Stimulated activated CD4-positive, alpha-beta T cell treated with anti-CD3 and anti-CD28 coated beads, Interleukin-4, amount 100 ng/mL, for 48 hours (primary cell): ENCODE measurements at places on chromosomes 7 and 10.
A peak's percentile ranks its signal among the peaks of the same experiment; 100 is the strongest.

DNA sequence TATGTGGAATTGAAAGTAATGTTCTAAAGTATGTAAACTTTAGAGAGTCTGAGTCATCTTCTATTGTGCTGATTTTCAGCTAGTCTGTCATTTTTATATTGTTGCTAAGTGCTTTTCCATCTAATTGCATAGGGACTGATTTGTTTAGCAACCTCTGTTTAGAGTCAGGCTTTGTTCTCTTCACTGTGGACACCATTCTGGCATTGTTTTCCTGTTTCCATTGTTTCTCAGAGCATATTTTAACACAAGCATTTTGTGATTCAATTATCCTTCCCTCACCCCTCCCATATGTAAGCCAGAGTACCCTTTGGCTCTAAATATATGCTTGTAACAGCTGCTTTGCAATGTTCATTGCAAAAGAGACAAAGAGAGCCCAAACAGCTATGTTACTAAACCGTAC is 748.4 kb upstream of the PHF14 start:
- DNase-seq: no peak

GRCh38 chr10:28778524-28778923 is 101.2 kb downstream of the BAMBI start:
- DNase-seq: no peak

- DNase-seq: no peak
These were observed 742.8 kb downstream of the GRID1 start for GRCh38 chr10:85623758-85624157.

GRCh38 chr10:110695539-110695886 is 51.4 kb downstream of the RBM20 start:
- no peak for DNase-seq

- DNase-seq: no peak
These were observed 202.1 kb upstream of the SLC26A5 start for GRCh38 chr7:103648135-103648534.

- DNase-seq: no peak
These were observed 6.9 kb upstream of the CALML5 start for GRCh38 chr10:5506246-5506645.

DNA sequence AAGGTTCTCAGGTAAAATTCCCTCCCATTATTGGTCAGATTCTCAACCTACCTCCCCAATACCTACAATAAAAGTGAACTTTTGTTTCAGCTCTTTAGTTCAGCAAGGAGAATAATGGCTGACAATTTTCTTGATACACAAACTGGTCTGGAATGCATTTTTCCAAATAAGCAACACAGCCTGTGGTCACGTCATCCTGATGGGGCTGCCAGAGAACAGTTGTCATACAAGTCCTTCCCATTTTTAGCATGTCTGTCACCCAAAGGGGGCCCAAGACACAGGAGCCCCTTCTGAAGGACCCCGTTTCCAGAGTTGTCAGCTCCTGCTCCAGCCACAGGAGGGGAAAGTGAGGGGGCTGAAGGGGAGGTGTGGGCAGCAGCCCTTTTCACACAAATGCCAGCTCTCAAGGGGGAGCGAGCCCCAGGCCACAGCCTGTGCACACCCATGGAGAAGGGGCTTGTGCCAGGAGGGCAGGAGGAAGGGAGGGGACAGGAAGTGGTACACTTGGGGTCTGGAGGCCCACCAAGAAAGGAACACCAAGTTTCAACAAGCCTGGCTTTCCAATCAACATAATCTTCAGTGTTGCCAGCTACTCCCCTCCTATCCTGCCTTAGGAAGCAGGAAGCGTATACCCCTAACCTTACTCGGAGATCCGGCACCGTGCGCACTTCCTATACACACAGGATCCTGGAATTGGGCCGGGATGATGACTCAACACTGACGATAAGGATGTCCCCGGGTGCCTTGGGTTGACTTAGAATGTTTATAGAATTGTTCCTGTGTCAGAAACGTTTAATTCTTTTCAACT is 43.4 kb upstream of the PDLIM1 start:
- DNase-seq: no peak

- DNase-seq: no peak
These were observed 29.0 kb upstream of the ZNF273 start for GRCh38 chr7:64874114-64874513.

DNA sequence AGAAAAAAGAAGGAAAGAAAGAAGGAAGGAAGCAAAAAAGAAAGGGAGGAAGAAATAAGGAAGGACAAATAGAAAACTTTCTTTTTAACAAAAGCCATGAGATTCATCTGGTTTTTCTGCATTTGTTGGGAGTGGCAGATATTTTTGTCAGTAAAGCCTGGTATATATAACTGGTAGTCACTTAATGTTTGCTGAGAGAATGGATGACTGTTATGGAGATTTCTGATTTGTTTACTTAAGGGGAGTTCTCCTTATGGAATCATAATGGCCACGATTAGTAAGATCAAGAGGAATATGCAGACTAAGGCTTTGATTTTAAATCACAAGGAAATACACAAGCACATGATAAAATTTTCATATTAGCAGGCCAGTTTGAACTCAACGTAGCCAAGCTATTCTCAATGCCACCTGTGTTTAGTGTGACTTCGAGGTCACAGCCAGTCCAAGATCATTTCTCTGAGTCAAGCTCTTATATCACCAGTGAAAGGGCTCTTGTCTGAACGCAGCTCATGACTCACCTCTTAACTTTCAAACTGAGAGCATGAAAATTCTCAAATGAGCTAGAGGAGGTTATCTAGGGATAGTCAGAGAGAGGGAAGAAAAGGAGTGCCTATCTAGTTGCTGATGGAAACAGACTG is 445.1 kb upstream of the ZMIZ1 start:
- DNase-seq: no peak

DNA sequence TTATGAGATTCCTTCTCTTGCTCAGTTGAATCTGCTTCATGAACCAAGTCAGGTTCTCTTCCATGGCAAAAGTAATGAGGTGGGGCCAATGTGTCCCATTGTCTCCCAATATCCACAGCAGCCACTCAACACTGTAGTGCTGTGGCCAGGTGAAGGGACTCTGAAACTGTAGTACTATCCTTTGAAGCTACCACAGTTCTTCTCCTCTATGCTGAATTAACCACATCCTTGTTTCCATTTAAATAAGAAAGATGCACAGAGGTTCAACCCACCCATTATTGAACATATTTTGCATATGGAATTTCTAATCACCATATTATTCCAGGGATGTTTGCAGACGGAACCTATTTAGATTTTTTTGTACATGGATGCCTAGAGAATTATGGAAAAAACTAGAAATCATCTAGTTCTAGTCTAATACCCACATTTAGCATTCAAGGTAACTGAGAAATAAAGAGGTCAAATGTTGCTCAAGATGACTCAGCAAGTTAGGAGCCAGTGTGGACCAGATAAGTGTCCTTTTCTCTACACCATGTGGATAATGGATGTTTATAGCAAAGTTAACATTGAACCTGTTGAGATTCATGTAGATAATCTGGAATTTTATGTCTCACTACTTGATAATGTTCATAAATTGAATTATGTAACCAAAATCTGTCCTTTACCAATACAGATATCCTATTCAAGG is 64.5 kb downstream of the LRRTM3 start:
- no peak for DNase-seq

- DNase-seq: peak; percentile 42
These were observed 20.4 kb downstream of the GRID2IP start for GRCh38 chr7:6530626-6531491.

DNA sequence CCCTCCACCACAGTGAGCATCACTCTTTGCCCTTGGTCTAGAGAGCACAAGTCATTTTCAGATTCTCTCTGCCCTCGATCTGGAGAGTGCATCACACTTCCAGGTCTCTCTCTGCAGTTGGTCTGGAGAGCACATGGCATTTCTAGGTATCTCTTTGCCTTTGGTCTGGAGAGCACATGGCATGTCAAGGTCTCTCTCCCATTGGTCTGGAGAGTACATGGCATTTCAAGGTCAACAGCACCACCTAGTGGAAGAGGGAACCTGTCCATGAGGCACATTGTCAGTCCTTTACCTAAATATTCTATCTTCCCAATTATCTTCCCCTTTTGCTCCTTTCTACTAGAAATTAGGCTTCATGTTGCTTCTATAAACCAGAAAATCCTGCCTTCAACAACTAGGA is 1139.4 kb downstream of the XPNPEP1 start:
- DNase-seq: peak; percentile 10

GRCh38 chr7:7438851-7439250 is 96.8 kb downstream of the COL28A1 start:
- no peak for DNase-seq

DNA sequence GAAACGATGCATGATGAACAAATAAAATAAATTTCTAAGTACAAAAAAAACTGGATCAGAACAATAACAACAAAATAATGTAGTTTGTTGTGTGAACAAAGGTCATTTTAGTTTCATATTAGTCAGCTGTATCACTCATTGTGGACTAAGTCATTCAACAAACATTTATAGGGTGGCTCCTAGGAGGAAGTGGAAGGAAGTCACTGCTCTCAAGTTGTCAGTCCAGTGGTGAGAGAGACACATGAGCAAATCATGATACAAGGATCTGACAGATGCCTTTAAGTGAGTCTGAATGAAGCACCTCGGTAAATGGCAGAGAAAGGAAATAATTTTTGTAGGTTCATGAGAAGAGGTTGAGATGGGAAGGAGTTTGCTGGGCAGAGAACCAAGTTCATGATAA is 56.8 kb downstream of the EPDR1 start:
- no peak for DNase-seq

DNA sequence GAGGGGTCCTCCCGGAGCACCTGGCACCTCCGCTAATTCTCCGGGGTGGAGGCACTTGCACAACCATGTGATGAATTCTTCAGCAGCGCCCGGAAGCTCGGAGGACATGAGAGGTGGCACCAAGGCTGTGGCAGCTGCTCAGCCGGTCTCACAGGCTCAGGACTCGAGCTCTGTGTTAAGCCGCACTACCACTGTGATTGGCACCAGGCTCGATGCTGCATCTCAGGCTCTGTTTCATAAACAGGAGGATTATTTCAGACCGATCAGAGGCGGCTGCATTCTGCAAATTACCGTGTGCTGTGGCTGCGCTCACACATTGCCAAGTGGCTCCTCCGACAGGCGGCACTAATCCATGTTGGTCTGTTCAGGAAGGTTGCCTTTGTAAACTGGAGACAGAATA is 495.2 kb downstream of the DNAJB6 start:
- DNase-seq: no peak

DNA sequence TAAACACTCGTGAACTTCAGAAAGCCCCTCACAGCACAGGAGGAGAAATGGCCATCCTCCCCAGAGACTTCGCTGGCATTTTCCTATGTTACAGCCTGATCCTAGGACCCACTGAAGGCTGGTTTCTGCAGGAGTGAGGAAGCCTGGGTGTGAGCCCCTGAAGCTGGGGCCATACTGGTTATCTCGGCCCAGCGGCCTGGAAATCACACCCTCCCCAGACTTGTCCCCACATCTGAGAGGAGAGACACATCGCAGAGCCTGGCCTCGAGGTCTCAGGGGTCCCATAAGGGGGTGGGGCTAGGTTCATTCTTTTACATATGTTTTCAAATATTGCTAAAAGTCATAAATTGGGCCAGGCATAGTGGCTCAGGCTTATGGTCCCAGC is 17.5 kb upstream of the RET start:
- DNase-seq: no peak

GRCh38 chr10:114685456-114685855 is 27.4 kb upstream of the ABLIM1 start:
- DNase-seq: no peak

DNA sequence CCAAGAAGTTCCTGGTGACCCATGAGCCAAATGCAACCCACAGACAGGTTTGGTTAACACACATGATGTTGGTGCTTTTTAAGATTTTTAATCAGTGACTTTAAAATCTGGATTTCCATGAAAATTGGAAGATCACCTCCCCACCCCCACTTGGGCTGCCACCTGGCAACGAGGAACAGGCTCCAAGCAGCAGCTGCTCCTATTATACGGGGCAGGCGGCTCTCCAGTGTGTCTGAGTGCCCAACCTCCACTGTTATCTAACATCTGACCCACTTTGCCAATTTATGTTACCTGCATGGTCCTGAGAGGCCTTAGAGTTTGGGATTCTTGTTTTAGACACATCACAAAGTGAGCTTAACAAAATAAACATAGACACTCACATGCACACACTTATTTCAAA is 56.4 kb downstream of the SGMS1 start:
- DNase-seq: no peak

DNA sequence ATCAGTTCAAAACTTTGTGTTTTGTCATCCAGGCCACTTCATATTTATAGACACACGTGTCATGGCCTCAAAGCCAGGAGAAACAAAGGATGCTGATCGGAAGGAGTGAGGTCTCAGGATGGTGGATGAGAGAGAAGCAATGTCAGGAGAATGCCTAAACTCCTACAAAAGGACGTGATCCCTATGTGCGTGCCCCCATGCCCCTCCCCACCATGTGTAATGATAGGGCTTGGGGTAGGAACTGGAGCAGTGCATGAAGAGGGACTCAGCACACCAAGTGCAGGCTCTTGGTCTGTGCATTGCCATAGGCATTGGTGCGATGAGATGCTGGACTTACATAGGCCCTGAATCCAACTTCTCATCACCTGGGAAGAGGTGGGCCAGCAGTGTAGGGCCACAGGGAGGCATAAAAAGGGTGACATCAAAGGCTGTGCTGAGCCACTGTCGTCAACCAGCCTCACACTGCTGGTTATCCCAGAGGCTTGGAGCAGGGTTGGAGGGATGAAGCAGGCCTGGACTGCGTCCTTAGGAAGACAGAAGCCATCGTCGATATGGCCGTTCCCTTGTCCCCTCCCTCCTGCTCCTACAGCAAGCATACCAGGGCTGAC is 46.9 kb upstream of the GDF10 start:
- DNase-seq: no peak

DNA sequence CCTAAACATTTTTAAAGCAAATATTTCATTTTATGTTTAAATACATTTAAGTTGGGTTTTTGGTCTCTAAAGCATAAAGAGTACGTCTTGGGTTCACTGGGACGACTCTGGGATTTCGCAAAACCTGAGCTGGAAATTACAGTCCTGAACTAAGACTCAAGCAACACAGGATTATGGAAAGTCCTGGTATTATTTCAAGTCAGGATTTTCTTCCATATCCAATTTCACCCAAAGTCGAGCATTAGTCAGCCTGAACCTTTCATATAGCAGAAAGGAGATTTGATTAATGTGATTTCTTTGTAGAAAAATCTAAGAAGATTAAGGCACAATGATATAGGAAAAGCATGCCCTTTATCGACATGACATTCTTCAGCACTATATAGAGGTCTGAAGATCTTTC is 100.0 kb downstream of the MTERF1 start:
- no peak for DNase-seq

- DNase-seq: no peak
These were observed 6.4 kb downstream of the TAS2R41 start for GRCh38 chr7:143484119-143484518.

GRCh38 chr10:30467651-30468338 is 33.8 kb downstream of the MAP3K8 start:
- no peak for DNase-seq

DNA sequence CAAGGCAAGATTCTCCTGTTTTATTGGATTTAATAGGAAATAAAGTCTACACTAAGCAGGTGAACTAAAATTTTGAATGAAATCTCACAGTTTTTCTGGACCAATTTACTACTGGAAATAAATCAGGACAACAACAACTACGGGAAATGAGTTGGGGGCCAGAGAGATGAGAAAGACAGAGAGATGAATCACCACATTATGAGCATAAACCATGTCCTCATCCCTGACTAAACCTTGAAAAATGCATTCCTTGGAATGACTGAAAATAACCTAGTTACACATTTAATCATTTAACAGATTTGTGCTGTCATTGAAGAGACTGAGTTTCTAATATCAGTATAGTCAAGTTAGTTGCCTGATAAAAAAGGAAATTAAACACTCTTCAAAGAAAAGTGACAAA is 608.4 kb upstream of the KCND2 start:
- DNase-seq: no peak
